Testis (tissue), 5 donors: ENCODE measurements at places on chromosomes 2 and 18. TPM values are rescaled to one million over a fixed set of nuclear protein-coding genes. Genes with fewer than 3 reads are reported as not detected.

DNA sequence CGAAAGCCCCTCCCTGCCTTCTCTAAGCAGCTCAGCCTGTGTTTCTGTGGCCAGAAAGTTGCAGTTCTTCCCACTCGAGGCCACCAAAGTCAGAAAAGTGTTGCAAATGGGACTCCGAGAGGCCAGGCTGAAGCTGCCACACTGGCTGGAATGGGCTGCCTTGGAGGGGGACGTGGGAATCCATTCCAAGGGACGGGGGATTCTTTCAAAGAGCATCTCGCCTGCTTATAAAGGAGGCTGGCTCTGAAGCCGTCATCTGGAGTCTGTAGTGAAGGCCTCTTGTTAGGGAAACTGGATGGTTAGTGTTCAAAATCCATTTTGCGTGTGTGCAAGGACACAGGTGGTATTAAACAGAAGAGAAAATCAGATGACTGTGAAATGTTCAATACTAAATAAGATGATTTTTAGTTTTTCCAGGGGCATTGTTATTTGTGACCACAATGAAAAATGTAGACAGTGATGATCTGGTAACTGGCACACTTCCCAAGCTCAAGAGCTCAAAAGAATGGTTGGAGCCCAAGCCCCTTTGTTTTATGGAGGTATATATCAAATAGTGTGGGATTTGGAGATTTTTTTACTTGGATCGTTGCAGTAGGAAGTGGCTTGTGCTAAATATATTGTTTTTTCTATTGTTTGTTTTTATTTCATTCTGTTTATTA lies 782 bp downstream of the FAM228B start:
- peak overlapping the region; percentile 84 for H3K4me3 ChIP-seq
- no peaks in the 10 kb centered on the region for H3K27me3 ChIP-seq
- peak; percentile 43 for DNase-seq
- H3K4me1 ChIP-seq: peaks cover 18% of the 10 kb centered on the region

GRCh38 chr18:10409041-10409440 lies 45.4 kb upstream of the APCDD1 start:
- H3K36me3 ChIP-seq: no peaks in the 10 kb centered on the region
- no peaks in the 10 kb centered on the region for H3K27me3 ChIP-seq
- no peak for DNase-seq
- H3K4me1 ChIP-seq: no peaks in the 10 kb centered on the region

DNA sequence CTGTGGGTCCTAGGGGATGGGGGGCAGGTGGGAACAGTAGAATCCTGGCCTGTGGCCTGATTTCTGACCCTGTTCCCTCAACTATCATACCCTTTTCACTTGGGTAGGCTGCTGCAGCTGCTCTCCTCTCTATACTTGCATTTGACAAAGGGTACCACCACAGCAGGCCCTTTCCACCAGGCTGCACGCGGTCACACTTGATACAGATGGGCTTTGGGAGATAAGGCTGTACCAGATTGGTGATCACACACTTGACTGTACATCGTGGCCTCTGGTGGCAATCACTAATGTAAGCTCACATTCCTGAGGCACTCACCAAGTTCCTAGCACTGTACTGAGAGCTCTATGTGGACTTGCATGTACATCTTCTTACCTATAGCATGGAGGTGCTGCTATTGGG lies 1.6 kb upstream of the RALB start:
- no peak for DNase-seq
- no peak overlapping the region for H3K4me3 ChIP-seq
- H3K36me3 ChIP-seq: no peaks in the 10 kb centered on the region
- H3K27ac ChIP-seq: no peak overlapping the region
- H3K27me3 ChIP-seq: no peaks in the 10 kb centered on the region

DNA sequence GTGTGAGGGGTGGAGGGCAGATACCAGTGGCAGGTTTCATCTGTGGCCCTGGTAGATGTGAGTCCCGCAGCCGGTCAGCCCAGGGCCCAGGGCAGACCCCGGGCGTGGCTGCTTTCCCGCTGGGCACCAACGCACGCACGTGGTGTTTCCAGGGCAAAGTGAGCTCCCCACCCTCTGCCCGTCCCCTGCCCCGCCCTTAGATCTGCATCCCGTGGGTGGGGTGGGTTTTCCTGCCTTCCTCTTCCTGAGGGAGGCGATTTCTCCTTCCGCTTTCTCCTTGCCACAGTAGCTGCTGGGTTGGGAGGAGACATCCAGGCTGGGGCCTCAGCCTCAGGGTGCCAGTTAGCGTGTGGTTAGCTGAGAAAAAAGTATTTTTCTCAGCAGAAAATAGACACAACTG lies 49.6 kb downstream of the ODC1 start:
- H3K27ac ChIP-seq: no peak overlapping the region
- H3K36me3 ChIP-seq: no peaks in the 10 kb centered on the region
- no peak overlapping the region for H3K4me3 ChIP-seq
- no peak for DNase-seq
- H3K27me3 ChIP-seq: no peaks in the 10 kb centered on the region

GRCh38 chr2:211930331-211930730 lies 608.3 kb downstream of the ERBB4 start:
- no peaks in the 10 kb centered on the region for H3K36me3 ChIP-seq
- DNase-seq: no peak
- no peaks in the 10 kb centered on the region for H3K4me1 ChIP-seq
- no peaks in the 10 kb centered on the region for H3K27me3 ChIP-seq
- no peak overlapping the region for H3K27ac ChIP-seq
- H3K4me3 ChIP-seq: no peak overlapping the region

GRCh38 chr2:222919841-222920526 lies 59.1 kb downstream of the ACSL3 start:
- no peak overlapping the region for H3K27ac ChIP-seq
- no peak overlapping the region for H3K4me3 ChIP-seq
- no peaks in the 10 kb centered on the region for H3K27me3 ChIP-seq
- peaks cover 3% of the 10 kb centered on the region for H3K4me1 ChIP-seq
- H3K36me3 ChIP-seq: no peaks in the 10 kb centered on the region

DNA sequence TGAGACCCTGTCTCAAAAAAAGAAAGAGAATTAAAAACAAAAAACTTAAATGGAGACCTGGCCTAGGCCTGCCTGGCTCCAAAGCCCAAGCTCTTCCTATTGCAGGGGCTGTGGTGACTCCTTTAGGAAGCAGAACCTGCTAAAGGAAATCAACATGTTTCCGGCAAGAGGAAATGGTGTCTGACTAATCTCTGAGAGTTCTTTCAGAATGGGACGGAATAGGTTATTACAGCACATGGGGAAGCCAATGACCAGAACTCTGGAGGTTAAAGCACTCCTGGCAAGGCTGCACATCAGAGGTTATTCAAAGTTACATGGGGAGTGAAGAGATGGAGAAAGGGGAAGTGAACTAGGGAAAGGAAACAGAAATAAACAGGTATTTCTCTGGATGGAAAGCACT lies 21.4 kb downstream of the KIF3C start:
- no peak overlapping the region for H3K4me3 ChIP-seq
- no peak for DNase-seq
- H3K27me3 ChIP-seq: no peaks in the 10 kb centered on the region
- no peaks in the 10 kb centered on the region for H3K4me1 ChIP-seq
- H3K36me3 ChIP-seq: no peaks in the 10 kb centered on the region

DNA sequence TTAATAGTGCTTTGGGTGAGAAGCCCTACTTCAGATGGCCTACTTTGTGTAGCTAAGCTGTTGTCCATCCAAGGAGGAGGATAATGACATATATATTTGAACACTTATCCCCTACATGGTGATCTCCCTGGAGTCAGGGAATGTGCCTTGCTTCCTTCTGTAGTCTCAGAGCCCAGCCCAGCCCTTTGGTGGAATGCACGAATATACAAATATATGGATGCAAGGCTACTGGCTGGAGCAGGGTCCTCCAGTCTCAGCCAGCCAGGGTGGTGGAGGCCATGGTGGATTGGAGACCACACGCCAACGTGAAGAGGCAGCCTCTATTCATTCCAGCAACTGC lies 150.6 kb upstream of the RIOK3 start:
- no peak overlapping the region for H3K4me3 ChIP-seq
- no peak overlapping the region for H3K27ac ChIP-seq
- no peak for DNase-seq
- H3K27me3 ChIP-seq: no peaks in the 10 kb centered on the region
- no peaks in the 10 kb centered on the region for H3K4me1 ChIP-seq

DNA sequence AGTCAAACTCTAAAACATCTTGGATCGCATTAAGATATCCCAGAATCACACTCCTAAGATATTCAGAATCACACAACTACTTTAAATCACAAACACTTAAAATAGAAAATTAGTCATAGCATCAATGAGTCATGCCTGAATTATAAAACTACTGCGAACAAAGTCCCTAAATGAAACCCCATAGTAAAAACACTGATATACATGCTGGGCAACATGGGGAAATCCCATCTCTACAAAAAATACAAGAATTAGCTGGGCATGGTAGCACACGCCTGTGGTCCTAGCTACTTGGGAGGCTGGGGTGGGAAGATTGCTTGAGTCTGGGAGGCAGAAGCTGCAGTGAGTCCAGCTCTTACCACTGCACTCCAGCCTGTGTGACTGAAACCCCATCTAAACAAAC lies 101.7 kb downstream of the COBLL1 start:
- no peaks in the 10 kb centered on the region for H3K4me1 ChIP-seq
- H3K27me3 ChIP-seq: no peaks in the 10 kb centered on the region
- DNase-seq: no peak
- H3K36me3 ChIP-seq: no peaks in the 10 kb centered on the region
- H3K27ac ChIP-seq: no peak overlapping the region
- H3K4me3 ChIP-seq: no peak overlapping the region

DNA sequence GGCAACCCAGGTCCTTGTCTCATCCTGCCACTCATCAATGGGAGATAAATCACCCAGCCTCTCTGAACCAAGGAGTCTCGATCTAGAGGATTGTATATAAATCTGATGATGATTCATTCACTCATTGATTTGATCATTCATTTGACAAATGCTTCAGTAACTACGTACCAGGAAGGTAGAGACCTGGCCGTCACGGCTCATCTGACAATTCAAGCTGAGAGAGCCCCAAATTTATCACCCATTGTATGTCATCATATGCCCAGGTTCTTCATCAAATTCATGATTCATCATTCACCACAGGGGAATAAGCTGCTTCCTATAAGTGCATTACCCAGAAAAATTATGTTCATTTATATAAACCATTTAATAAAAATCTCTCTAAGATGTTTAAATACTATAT lies 116.9 kb downstream of the FAM161A start:
- H3K27ac ChIP-seq: no peak overlapping the region
- no peak overlapping the region for H3K4me3 ChIP-seq
- H3K36me3 ChIP-seq: no peaks in the 10 kb centered on the region
- H3K27me3 ChIP-seq: no peaks in the 10 kb centered on the region
- no peaks in the 10 kb centered on the region for H3K4me1 ChIP-seq

DNA sequence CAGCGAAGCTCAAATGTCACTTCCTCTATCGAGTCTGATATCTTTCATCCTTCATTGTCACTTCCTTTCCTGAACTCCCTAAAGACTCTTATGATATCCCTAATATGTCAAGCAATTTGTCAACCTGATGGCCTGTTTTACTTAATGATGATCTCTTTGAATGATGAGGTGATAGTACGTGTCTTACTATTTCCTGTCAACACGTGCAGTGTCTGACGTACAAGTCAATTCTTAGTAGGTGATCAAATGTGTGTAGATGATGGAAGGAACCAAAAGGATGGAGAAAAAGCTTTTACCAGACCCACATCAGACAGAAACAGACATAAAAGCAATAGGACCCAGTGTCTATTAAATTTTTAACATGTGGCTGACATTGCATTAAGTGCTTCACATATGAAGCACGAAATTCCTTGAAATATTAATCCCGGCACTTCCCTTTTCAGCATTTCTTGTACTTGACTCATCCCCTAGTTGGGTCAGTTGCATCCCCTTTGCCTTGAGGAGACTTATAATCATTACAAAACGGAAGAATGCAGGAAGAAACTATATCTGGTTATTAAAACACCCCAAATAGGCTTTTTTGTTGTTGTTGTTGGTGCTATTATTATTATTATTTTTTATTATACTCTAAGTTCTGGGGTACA lies 108.6 kb upstream of the NYAP2 start:
- H3K4me3 ChIP-seq: no peak overlapping the region
- H3K27me3 ChIP-seq: no peaks in the 10 kb centered on the region
- no peak for DNase-seq
- no peaks in the 10 kb centered on the region for H3K36me3 ChIP-seq

- H3K27me3 ChIP-seq: no peaks in the 10 kb centered on the region
- DNase-seq: peak; percentile 30
- H3K4me3 ChIP-seq: peak overlapping the region; percentile 79
- no peaks in the 10 kb centered on the region for H3K36me3 ChIP-seq
Observed at GRCh38 chr2:10303181-10303693, 533 bp downstream of the HPCAL1 start.

- no peak for DNase-seq
- no peaks in the 10 kb centered on the region for H3K36me3 ChIP-seq
- H3K4me1 ChIP-seq: no peaks in the 10 kb centered on the region
- H3K27me3 ChIP-seq: no peaks in the 10 kb centered on the region
Observed at GRCh38 chr2:55840460-55840859, 83.1 kb downstream of the EFEMP1 start.

GRCh38 chr18:37586656-37587225 lies 21.1 kb upstream of the CELF4 start:
- no peak overlapping the region for H3K4me3 ChIP-seq
- no peaks in the 10 kb centered on the region for H3K36me3 ChIP-seq
- no peaks in the 10 kb centered on the region for H3K27me3 ChIP-seq
- no peaks in the 10 kb centered on the region for H3K4me1 ChIP-seq
- no peak overlapping the region for H3K27ac ChIP-seq

GRCh38 chr2:14676371-14676770 lies 43.9 kb downstream of the LRATD1 start:
- no peaks in the 10 kb centered on the region for H3K4me1 ChIP-seq
- no peak overlapping the region for H3K27ac ChIP-seq
- no peaks in the 10 kb centered on the region for H3K36me3 ChIP-seq
- H3K4me3 ChIP-seq: no peak overlapping the region
- H3K27me3 ChIP-seq: no peaks in the 10 kb centered on the region

GRCh38 chr2:158380746-158381145 lies 75.8 kb downstream of the CCDC148 start:
- DNase-seq: no peak
- H3K27me3 ChIP-seq: no peaks in the 10 kb centered on the region
- no peak overlapping the region for H3K27ac ChIP-seq
- no peak overlapping the region for H3K4me3 ChIP-seq

- H3K27ac ChIP-seq: no peak overlapping the region
- H3K4me3 ChIP-seq: no peak overlapping the region
- H3K36me3 ChIP-seq: no peaks in the 10 kb centered on the region
- no peaks in the 10 kb centered on the region for H3K4me1 ChIP-seq
- DNase-seq: no peak
Observed at GRCh38 chr18:71707400-71707799, 836.7 kb downstream of the CBLN2 start.

- H3K36me3 ChIP-seq: no peaks in the 10 kb centered on the region
- no peak for DNase-seq
- H3K4me1 ChIP-seq: no peaks in the 10 kb centered on the region
- no peaks in the 10 kb centered on the region for H3K27me3 ChIP-seq
Observed at GRCh38 chr2:163558251-163559021, 177.4 kb downstream of the FIGN start.

Gene PSMA8
- total RNA-seq: 20.1 TPM

Gene POTEE
- total RNA-seq: 67.6 TPM

Gene FEZ2
- 63.6 TPM for total RNA-seq

Gene DAW1
- 31.2 TPM for total RNA-seq

Gene MAP2
- total RNA-seq: 30.9 TPM

Gene LAMA1
- 141 TPM for total RNA-seq

Gene NCKAP5
- 6.3 TPM for total RNA-seq

Gene CERKL
- 2.2 TPM for total RNA-seq

Gene GULP1
- total RNA-seq: 78.5 TPM

Gene ANKRD30BL
- total RNA-seq: 21.0 TPM
